A172 (cell line): ENCODE measurements at places on chromosomes 6 and 20. TPM values are rescaled to one million over a fixed set of nuclear protein-coding genes. Genes with fewer than 3 reads are reported as not detected.
A peak's percentile ranks its signal among the peaks of the same experiment; 100 is the strongest.

- no peak for DNase-seq
These were observed 78.6 kb downstream of the TPBG start for GRCh38 chr6:82442061-82442719.

DNA sequence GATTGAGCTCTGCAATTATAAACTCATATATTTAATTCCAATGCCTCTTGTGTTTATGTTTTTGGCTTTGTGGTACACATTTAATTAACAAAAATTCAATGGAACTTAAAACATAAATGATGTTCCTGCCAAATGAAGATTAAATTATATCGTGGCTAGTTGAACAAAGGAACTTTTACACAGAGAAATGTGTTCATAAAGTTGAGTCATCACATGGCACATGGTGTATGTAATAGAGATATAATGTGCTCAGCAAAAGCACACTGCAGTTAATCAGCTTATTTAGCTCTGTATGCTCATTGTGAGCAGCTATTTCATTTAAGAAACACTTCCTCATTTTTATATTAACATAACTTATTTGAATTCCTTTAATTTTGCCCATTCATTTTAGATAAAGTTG lies 1295.6 kb upstream of the CITED2 start:
- DNase-seq = no peak

- DNase-seq = no peak
These were observed 186.7 kb upstream of the VGLL2 start for GRCh38 chr6:117078624-117079023.

Gene CSTF1
- total RNA-seq = 48.7 and 68.4 TPM in 2 replicates

Gene EMILIN3
- total RNA-seq = not detected in 2 replicates

- no peak for DNase-seq
These were observed 50.9 kb downstream of the FNDC1 start for GRCh38 chr6:159220093-159220492.

DNA sequence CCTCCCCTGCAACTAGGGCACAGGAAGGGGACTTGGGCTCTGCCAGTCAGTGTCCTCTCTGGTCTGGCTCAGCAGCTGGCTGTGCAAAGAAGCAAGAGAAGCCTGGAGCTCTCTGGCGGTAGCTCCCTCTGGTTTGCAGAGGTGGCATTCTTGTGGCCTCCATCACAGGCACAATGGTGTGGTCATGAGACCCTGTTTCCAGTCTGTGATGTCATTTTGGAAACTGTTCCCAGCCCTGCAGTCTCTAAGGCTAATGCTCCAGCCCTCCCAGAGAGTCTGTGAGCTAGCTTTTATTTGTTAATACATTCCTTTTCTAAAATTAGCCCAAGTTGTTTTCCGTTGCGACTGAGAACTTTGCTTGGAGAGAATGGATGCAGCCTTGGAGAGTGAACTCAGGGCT lies 69.5 kb upstream of the FOXQ1 start:
- DNase-seq = no peak

GRCh38 chr20:46021361-46022359 lies 7.4 kb upstream of the SLC12A5 start:
- peak; percentile 57 for DNase-seq

- no peak for DNase-seq
These were observed 51.3 kb downstream of the LRFN2 start for GRCh38 chr6:40535819-40536380.

DNA sequence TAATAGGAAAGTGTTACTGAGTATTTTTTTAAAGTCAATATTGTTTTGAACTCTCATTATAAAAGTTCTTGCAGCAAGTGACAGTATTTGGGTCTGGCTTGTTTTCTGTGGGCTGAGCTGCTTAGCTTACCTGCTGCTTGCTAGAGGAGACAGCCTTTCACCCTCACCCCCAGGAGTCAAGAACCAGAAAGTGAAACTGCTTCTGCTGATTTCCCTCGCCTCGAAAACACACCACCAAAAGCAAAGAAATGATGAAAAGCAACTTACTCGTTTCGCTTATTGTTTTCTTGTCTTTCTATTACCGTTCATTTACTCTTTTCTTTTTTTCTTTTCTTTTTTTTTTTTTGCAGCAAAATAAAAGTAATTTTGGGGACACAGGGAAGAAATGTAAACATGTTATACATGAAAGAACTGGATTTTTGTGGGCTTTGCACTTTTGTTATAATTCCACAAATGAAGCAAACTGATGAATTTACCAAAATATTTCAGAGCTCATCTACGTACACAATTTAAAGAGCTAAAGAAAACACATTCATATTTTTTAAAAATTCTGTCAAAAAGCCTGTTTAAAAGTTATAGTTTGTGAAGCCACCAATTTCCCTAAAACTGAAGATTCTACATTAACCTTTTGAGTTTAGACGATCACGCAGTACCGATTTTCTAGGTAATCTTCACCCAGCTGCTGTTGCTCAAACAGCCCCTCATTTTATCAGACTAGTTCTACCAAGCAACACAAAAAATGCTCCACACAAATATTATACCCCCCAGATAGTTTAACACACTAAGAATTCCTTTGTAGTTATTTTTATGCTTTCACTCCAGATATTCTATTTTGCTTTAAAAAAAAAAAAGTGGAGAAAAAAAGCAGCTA lies 1.7 kb downstream of the SCML4 start:
- no peak for DNase-seq

GRCh38 chr6:137666202-137666774 lies 172.1 kb upstream of the OLIG3 start:
- DNase-seq = no peak

DNA sequence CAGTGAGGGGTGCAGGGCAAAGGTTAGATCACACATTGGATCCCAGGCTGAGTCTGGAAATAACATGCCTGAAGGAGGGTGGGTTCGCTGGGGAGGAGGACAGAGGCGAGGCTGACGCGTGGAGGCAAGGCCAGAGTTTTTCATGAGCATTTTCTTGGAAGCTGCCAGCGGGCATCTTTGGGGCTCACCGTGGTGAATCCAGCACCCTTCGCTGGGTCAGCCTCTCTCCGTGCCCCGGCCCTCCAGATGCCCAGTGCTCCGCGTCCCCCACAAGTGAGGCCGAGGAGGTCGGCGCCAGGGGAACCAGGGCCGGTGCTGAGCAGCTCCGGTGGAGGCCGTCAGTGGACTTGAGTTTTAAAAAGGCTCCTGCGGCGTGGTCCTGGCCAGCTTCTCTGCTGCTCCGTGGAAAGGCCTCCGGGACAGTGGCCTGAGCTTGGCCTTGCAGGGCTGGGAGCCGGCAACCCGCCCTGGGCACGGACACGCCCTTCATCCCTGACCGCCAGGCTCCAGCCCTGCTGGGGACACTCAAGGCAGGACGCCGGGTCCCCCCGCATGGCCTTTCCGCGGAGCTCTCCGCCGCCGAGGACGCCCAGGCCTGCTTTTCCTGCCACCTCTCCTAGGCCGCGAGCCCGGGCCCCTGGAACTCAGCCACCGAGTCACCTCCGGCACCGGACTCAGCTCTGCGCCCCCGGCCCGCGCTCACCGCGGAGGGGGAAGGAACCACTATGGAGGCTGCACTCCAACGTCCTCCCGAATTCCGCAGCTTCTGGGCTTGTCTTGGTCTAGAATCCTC lies 114.3 kb downstream of the THBS2 start:
- DNase-seq = no peak

Gene MCHR2
- 0.14 TPM in 1 of 2 replicates, not detected in the other for total RNA-seq
